ENCODE measurements at places on chromosomes 16 and 17.

- no peak for DNase-seq
These were observed 17.5 kb downstream of the STAT5A start for GRCh38 chr17:42305543-42306384.

GRCh38 chr17:42321555-42321954, 33.3 kb downstream of the STAT5A start:
- no peak for DNase-seq

DNA sequence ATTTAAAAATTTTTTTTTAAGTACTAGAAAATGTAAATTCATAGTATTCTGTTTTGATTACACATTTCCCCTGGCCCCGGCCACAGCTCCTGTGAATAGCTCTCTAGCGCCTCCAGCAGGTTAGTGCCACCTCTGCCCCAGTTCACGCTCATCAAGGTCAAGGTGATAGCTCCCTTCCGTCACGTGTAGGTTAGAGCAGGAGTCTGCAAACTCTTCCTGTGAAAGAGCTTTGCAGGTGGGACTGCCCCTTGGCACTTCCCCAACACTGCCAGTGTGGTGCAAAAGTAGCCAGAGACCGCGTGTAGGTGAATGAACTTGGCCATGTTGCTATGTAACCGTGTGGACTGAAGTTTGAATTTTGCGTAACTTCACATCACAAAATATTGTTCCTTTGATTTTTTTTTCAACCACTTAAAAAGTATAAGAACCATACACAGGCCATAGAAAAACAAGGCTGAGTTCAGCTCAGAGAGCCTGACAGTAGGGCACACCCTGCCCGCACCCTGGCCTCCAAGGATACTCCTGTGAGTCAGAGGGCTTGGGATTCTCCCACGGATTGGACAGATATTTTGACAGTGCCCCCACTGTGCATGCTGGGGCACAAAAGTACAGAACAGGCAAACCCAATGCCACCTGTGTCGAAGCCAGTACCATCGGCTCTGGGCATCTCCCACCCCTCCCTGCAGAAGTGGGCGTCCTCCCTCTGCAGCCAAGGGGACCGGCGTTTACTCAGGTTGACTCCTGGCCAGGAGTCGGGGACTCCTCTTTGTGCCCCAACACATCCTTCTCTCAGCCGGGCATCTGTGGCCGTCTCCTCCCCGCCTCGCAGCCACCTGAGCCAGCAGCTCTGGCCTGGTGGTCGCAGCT, 92.0 kb upstream of the CHMP6 start:
- DNase-seq: peak; percentile 51

- DNase-seq: no peak
These were observed 50.2 kb downstream of the WSB1 start for GRCh38 chr17:27343977-27344607.

DNA sequence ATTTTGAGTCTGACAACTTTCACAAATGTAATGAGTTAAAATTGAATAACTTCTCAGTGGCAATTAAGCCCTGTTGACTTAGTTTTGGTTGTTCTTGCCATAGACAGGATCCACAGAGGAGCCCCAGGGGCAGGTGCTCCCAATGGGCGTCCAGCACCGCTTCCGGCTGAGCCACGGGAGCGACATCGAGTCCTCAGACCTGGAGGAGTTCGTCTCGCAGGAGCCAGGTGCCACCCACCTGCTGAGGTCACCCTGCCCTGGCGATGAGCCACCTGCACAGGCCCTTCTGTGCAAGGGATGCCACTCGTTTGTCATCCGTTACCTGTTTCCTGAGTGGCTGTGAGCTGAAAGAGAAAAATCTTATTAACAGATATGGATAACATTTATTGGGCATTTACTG, 10.7 kb downstream of the CCDC40 start:
- DNase-seq: no peak

GRCh38 chr17:73910821-73911515, 266.7 kb upstream of the SDK2 start:
- no peak for DNase-seq

- DNase-seq: no peak
These were observed 60.5 kb downstream of the ADAMTS18 start for GRCh38 chr16:77374384-77374783.

DNA sequence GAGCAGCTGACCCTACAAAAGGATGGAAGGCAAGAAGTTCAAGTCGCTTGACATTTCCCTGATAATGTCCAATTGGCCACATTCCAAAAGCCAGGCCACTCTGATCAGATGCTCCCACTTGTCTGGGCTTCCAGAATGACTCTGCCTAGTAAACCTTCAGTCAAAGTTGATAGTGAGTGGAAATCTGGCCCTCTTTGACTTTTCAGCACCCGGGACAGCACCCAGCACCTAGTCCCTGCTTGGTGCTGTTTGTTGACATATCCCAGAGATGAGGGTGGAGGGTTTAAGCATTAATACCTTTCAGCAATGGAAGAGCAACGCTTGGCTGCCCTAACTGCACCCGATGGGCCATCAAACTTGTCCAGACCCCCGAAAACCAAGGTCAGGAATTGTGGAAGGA, 131.3 kb downstream of the AIPL1 start:
- DNase-seq: no peak

GRCh38 chr17:13597723-13598347, 3.9 kb downstream of the HS3ST3A1 start:
- peak; percentile 15 for DNase-seq

- no peak for DNase-seq
These were observed 54.1 kb upstream of the NUDT7 start for GRCh38 chr16:77668201-77668600.

GRCh38 chr17:35235917-35236316, 7.0 kb upstream of the SLFN5 start:
- no peak for DNase-seq

DNA sequence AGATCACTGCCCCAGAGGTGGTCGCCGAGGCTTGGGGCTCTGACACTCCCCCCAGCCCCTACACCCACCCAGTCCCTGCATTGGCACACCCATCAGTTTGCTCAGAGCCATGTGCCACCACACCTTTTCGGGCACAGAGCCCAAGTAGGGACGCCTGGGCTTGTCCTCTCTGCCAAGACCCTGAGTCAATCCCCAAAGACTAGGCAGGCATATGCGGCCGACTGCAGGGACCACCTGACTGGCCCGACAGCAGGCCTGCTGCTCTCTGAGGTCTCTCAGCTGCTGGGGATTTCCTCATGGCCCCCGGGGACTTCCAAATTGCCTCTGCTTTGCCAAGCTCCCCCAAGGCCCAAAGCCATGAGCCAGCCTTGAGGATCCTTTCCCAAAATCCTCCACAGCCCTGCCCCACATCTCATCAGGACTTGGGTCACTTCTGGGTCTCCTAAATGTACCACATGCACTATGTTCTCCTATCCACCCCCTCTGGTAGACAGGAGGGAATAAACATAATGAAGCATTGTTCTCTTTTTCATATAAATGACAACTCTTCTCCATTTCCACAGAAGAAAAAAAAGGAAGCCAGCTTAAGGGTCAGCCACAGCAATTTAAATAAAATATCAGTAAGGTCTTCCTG, 30.6 kb downstream of the MYO18A start:
- no peak for DNase-seq

GRCh38 chr17:68197997-68198930, 49.6 kb upstream of the AMZ2 start:
- no peak for DNase-seq

- no peak for DNase-seq
These were observed 69.6 kb downstream of the VMP1 start for GRCh38 chr17:59777033-59777432.

GRCh38 chr16:30457743-30458560, 12.3 kb upstream of the SEPHS2 start:
- no peak for DNase-seq

- DNase-seq: no peak
These were observed 19.5 kb upstream of the KCNJ12 start for GRCh38 chr17:21356537-21357127.

DNA sequence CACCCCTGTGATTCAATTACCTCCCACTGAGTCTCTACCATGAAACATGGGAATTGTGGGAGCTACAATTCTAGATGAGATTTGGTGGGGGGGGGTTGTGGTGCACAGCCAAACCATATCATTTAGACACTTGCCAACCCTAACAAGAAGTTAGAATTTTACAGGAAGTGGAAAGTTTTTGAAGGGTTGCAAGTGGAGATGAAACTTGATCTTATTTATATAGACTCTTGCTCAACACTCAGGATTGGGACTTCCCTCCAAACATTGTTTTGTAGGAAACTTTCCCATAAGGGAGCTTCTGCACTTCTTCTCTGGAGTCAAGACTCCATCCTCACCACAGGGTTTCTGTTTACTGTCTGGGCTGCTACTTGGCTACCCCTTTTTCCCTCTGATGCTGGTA, 266.7 kb upstream of the CDH11 start:
- DNase-seq: no peak

GRCh38 chr17:27349540-27350021, 55.7 kb downstream of the WSB1 start:
- DNase-seq: no peak

GRCh38 chr17:80737106-80738019, 192.7 kb downstream of the RPTOR start:
- DNase-seq: no peak

GRCh38 chr16:20942256-20942655, 41.7 kb downstream of the LYRM1 start:
- no peak for DNase-seq

DNA sequence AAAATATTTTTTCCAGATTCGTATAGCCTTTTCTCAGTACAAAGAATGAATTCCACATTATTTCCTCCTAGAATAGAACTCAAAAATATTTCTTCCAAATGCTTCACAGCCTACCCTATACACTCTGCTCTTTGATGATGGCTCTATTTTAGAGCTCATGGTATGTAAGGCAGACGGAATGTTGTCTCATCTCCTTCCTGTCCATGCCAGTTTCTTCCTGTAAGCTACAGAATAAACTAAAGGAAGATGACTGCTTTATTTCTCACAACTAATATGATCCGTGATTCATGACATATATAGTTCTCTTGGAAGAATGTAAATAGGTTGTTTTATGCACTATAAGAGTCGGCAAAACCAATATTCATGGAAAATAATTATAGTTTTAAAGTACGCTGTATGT, 723.1 kb downstream of the CDH11 start:
- DNase-seq: no peak
